Aorta (tissue), 5 donors: ENCODE measurements at places on chromosomes 7 and 10.

GRCh38 chr7:55307123-55307916 lies 57.8 kb upstream of the LANCL2 start:
- no peak for DNase-seq

- DNase-seq = peak; percentile 44
These were observed 5.9 kb downstream of the PGAM2 start for GRCh38 chr7:44059219-44060090.

- DNase-seq = no peak
These were observed 17.8 kb downstream of the FAM241B start for GRCh38 chr10:69647819-69648218.

GRCh38 chr10:98485959-98486358 lies 39.2 kb upstream of the HPS1 start:
- DNase-seq = no peak

DNA sequence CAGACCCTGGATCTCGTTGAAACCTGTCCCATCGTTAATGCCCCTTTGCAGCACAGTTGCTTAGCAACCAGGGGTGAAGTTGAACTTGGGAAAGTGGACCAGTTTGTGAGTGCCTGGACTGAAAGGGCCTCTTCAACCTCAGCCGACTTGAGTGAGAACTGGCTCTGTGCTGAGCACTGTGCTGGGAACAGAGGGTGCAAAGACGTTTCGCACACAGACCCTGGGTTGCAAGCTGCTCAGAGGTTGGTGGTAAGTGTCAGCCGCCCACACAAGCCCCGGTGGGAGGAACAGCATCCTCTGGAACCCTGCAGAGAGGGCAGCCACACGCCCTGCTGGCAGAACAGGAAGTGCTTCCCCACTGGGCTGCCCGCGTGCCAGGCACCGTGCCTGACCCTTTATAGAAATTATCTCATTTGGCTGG lies 89.2 kb downstream of the CARD11 start:
- DNase-seq = peak; percentile 60

GRCh38 chr7:94941844-94942632 lies 34.6 kb downstream of the PPP1R9A start:
- DNase-seq = no peak

- peak; percentile 64 for DNase-seq
These were observed 79.3 kb upstream of the ZNF479 start for GRCh38 chr7:57211428-57212100.

DNA sequence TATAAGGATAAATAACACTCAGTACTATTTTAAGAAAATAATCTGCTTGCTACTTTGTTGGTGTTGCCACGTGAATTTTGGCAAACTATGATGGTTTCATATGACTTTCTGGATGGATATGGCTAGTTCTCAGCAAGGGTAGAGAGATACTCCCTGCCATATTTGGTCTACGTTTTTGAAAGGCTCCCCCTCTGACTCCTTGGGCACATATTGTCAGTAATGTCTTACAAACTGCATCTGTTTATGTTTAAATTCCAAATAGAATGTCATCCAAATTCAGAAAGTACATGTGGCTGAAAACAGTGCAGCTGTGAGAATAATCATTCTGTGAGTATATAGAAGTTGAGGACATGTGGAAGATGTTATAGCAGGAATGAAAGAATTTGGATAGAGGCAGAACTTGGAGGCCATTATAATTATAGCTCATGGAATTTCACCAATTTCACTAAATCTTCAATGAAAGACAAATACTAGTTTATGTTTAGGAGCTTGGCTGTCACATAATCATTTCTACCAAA lies 107.8 kb downstream of the SRI start:
- DNase-seq = no peak

- DNase-seq = no peak
These were observed 946.3 kb downstream of the CNTNAP2 start for GRCh38 chr7:147062897-147063296.

GRCh38 chr7:54186336-54186735 lies 355.8 kb upstream of the VSTM2A start:
- no peak for DNase-seq

GRCh38 chr7:45601816-45602540 lies 27.8 kb downstream of the ADCY1 start:
- peak; percentile 58 for DNase-seq

DNA sequence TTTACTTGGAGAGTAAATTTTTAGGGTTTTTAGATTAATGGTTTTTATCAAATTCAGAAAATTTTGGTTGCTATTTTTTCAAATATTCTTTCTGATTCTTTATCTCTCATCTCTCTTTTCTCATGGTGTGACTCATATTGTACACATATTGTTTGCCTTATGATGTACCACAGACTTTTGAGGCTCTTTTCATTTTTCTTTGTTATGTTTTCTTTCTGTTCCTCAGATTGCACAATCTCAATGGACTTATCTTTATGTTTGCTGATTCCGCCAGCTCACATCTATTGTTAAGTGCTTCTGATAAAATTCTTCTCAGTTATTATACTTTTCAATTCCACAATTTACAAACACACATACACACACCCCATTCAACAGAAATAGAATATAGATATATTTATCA lies 168.2 kb upstream of the IGFBP3 start:
- no peak for DNase-seq

- no peak for DNase-seq
These were observed 844.5 kb downstream of the REEP3 start for GRCh38 chr10:64365663-64366062.

GRCh38 chr7:130667593-130668257 lies 823 bp downstream of the COPG2 start:
- no peak for DNase-seq

GRCh38 chr10:131655101-131655849 lies 245.5 kb upstream of the PPP2R2D start:
- peak; percentile 32 for DNase-seq

DNA sequence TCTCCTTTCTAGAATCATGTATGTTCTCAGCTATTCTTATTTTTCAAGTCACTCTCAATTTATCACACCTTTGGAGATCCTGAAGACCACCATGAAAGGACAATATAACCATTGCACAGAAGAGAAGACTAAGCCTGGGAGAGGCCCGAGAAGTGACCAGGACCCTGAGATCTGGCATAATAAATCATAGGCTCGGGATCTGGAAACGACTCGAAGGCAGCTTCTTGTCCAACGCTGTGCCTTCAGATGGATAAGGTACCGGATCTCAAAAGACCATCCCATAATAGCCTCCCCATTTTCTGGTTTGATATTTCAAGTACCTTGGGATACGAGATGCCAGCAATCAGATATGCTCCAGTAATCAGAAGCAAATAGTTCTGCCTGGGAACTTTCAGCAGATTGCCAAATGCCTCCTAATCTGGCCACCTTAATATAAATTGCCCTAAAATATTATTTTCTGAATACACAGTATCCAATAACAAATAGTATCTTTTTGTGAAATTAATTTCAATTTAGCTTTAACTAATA lies 179.2 kb upstream of the ZMIZ1 start:
- no peak for DNase-seq

DNA sequence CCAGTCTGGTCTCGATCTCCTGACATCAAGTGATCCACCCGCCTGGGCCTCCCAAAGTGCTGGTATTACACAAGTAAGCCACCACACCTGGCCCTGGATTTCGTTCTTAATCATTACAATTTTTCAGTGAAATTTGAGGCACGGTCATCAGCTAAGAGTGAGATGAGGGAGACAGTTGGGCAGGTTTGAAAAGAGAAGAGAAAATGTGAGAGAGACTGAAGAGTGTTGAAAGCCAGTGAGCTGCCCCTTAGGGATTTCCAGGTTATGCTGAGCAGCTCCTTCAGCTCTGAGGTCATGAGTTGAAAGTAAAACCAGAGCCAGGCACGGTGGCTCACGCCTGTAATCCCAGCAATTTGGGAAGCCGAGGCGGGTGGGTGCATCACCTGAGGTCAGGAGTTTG lies 5.9 kb upstream of the UPF2 start:
- DNase-seq = no peak

GRCh38 chr10:78802431-78802830 lies 266.3 kb upstream of the ZMIZ1 start:
- DNase-seq = no peak

- DNase-seq = no peak
These were observed 4.7 kb upstream of the UNCX start for GRCh38 chr7:1227814-1228544.

DNA sequence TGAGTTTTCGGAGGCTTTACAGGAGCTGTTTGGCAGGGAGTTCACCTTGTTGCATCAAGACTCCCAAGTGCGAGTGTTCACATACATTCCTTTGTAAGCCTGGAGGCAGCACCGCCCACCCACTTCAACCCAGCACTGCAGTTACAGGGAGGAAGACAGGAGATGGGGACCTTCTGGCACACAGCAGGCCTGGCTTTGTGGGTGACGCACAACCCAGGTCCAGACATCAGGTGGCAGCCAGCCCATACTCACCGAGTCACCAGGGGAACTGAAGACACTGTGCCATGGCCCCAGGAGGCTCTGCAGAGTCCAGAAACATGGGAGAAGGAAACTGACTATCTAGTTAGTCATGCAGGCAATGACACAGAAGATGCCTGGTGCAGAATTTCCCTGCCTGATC lies 305.9 kb upstream of the RNF32 start:
- no peak for DNase-seq

DNA sequence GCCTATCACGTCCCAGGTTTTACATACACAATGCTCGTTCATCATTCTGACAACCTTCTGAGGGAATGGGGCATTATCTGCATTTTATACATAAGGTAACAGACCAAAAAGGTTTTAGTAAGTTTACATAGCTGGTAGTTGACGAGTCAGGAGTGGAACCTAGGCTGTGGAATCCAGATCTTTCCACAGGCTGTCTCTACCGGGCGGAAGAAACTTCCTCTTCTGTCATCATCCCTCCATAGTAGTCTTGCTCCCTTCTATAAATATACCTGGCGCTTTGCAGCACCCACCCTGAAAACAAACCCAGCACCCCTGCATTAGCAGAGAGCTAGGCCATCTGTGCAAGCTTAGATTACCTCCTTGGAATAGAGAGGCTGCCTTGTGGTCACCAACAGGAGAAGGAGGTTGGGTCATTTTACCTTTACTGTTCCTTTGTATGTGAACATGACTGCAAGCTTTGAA lies 1.3 kb downstream of the TSPAN13 start:
- DNase-seq = no peak

- DNase-seq = no peak
These were observed 23.2 kb downstream of the ELMO1 start for GRCh38 chr7:37425498-37425897.

DNA sequence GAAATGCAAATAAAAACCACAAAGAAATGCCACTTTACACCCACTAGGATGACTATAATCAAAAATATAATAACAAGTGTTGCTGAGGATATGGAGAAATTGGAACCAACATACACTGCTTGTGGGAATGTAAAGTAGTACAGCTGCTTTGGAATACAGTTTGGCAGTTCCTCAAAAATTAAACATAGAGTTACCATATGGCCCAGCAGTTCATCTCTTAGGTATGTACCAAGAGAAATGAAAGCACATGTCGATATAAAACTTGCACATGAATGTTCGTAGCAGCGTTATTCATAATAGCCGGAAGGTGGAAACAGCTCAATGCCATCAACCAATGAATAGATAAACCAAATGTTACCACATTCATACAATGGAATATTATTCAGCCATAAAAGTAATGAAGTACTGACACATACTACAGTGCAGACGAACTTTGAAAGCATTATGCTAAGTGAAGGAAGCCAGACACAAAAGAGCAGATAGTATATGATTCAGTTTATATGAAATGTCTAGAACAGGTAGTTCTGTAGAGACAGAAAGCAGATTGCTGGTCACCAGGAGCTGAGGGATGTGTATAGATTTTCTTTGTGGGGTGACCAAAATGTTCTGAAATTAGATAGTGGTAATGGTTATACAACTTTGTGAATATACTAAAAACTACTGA lies 12.4 kb downstream of the BCAP29 start:
- no peak for DNase-seq

DNA sequence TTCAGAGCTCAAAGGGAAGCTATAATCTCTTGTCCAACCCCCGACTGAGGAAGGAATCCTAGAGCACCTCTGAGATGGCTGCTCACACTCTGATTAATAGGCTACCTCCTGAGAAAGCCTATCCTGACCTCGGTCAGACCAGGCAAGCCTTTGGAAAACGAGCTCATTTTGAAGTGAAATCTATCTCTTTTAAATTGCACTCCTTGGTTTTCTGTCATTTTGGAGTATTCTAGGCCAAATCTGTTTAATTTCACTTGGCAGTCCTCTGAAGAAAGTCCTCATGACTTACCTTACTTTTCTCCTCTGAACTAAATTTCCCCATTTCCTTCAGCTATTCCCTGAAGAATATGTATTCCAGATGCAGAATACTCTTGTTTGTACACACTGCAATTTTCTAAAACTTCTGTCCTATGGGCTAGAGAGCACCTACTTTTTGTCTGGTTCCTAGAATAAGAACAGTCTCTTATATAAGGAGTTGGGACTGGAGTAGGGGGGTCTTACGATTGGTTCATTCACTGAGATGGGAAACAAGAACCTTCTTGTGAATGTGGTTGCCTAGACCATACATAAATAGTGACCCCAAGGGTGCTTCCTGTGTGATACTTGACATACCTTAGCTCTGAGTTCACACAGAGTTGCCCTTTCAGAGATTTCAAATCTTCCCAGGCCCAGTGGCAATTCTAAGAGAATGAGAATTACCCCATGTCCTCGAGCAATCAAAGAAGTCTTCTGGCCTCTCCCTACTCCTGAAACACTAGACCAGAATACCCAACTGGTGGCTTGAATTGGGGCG lies 31.9 kb upstream of the HPS1 start:
- DNase-seq = no peak

DNA sequence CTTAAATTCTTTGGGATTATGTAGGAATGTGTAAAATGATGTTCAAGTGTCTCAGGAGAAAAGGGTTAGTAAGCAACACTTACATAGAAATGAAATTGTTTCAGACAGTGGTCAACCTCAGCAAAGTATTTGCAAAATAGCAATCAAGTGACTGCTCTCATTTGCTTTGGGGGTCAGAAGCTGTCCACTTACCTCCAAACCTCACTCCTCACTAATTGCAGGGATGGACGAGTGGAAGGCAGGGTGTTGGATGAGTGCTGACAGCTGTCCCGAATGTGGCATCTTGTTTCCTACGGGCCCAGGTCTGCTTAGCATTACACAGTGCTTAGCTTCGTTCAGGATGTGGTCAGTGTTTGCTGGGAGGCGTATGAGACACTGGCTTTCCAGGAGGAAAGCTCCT lies 437.0 kb downstream of the SUGCT start:
- no peak for DNase-seq

DNA sequence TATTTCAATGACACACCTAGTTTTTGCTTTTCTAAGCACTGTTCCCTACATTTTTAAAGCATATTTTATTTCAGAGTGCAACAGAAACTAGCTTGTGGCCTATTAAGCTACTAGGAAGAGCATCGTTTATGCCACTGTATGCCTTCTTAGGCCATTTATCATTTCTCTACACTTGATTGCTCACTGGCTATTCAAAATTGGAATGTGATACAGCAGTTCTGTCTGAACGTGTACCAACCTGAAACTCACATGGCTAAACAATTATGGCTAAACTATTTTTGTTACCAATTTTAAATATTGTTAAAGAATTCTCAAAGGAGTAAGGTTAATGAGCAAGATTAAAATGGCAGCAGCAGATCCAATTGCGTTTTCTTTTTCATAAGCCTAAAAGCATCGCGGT lies 105.2 kb downstream of the GSAP start:
- DNase-seq = no peak

- peak; percentile 71 for DNase-seq
These were observed 41.1 kb downstream of the WIPI2 start for GRCh38 chr7:5231116-5231515.
